ENCODE measurements at places on chromosomes 1 and 21. TPM values are rescaled to one million over a fixed set of nuclear protein-coding genes. Genes with fewer than 3 reads are reported as not detected.

DNA sequence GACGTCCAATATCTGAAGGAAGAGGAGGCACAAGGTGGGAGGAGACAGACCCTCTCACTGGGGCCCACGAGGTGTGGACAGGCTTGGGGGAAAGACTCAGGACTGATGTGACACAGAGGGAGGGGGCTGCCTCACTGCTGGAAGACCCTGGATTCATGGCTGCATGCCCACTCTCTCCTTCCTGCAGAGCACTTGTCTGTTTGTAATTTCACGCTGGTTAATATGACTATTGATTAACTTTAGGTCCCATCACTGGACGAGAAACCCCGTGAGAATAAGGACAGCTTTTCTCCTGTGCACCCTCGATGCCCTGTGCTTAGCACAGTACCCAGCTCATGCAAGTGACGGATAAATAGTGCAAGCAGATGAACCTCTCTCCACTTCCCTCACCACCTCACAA lies 35.1 kb downstream of the CACNA1S start:
- no peak for DNase-seq

- DNase-seq, result no peak
Measured at GRCh38 chr21:22136740-22137139, 1138.5 kb downstream of the NCAM2 start.

DNA sequence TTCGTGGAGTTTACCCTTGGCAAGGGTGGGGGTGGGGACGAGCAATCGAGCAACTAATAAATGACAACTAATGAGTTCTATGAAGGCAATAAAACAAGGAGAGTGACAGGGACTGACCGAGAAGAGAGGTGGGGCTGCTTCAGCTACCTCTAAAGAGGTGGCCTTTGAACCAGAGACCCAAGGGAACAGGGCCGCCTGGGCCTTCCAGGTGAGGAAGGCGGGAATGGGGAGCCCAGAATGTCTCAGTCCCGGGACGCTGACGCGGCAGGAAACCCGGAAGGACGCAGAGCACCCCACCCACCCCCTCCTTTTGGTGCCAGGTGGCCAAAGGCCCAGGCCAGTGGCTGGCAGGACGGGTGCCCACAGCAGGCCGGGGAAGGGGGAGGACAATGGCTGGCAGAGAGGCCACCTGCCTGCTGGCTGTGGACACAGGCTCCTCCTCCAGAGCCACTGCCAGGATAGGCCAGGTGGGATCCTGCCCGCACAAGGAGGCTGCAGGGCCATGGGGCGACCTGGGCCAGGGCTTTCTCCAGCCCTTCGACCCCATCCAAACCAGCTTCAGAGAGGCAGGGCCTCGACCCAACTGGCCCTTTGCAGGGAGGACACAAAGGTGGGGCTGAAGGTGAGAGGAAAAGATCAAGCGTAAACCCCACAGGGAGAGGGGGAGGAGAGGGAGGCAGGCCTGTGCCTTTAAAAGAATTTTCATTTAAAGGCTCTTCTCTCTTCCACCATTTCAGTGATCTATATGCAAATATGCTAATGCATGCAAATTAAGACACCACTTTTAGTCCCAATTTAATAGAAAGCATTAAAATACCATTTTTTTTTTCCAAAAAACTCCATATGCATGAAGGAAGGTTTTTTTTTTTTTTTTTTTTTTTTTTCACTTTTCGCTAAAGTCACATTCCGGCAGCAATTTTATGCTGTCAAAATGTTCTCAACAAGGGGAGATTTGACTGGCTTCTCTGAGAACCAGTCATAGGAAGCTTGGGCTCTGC lies 58.1 kb downstream of the CASZ1 start:
- DNase-seq, result no peak

Gene LCE6A
- not detected for total RNA-seq

- DNase-seq, result peak; percentile 94
Measured at GRCh38 chr1:46520063-46520911, 30.7 kb downstream of the DMBX1 start.

Gene FAM72B
- total RNA-seq, result 9.2 TPM

DNA sequence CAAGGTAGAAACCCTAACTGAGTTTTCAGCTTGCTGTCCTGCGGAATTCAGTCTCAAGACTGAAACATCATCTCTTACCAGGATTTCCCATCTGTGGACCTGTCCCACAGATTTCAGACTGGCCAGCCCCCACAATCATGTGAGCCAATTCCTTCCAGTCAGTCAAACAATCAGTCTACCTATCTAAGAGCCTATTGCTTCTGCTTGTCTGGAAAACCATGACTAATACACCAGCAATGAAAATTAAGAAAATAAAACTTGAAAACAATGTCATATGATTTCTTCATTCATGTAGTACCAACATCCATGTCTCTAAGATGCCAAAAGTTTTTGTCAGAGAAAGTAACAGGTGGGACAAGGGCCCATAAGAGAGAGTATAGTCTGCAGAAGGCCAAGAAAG lies 57.6 kb upstream of the CRB1 start:
- no peak for DNase-seq

DNA sequence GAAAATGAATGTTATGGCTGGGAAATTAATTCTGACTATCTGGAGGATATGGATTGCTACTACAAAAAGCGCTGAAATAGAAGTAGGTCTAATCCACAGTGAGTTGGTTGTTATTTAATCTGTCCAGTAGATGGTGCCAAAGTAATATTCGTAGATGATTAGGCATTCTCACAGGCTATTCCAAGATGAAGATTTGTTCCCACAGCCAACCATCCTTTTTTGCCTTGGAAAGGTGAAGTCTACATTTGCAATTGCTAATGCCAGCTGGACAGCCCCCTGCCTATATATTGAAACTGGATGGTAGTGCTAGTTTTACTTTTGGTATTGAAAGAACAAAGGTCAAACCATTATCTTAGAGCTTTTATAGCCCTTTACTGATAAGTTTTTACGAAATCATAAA lies 43.8 kb downstream of the RBM11 start:
- peak; percentile 52 for DNase-seq

- no peak for DNase-seq
Measured at GRCh38 chr1:36520771-36521420, 38.2 kb upstream of the CSF3R start.

DNA sequence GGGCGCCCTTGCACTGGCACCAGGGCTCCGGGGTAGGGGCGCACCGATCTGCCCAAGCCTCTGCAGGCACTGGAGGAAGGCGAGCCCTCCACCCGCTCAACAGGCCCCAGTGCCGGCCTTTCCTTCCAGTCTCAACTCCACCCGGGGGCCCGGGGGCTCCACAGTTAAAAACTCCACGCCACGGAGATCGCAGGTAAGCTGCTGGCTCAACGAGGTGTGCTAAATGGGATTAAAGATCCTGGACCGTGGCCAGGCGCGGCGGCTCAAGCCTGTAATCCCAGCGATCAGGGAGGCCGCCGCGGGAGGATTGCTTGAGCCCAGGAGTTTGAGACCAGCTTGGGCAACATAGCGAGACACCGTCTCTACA lies 536 bp downstream of the HSF2BP start:
- DNase-seq, result no peak

GRCh38 chr1:91120421-91120820 lies 98.6 kb upstream of the ZNF644 start:
- no peak for DNase-seq

Gene CFAP45
- total RNA-seq, result 0.20 TPM

GRCh38 chr1:241918879-241919278 lies 38.7 kb upstream of the BECN2 start:
- DNase-seq, result peak; percentile 64
